ENCODE measurements at places on chromosomes 16 and 17.

- no peak for DNase-seq
Observed at GRCh38 chr16:27427538-27427937, 25.6 kb downstream of the IL21R start.

DNA sequence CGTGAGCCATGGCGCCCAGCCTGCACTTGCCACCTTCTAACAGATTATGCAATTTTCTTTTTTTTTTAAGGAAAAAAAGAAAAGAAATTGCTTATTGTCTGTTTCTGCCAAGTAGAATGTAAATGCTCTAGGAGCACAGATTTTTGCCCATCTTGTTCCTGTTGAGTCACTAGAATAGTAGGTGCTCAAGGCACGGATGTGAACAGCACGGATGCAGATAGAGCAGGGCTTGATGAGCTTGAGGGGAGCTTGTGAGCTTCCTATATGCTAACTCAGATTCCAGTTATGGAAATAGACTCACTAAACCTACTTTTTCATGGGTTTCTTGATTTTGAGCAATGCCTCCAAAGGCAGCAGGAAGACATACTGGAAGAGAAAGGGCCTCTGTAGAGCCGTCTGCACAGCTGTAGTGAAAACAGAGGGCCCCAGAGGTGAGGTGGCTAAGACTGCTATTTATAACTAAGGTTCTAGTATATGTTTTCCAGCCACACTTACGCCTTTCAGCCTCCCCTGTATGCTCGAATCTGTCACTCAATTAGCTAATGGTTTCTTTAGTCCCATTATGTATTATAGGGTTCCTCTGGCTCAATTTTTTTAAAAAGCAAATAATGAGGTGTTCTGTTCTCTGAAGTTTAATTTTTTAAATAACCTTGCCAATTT is 72.8 kb downstream of the WWP2 start:
- DNase-seq: no peak

DNA sequence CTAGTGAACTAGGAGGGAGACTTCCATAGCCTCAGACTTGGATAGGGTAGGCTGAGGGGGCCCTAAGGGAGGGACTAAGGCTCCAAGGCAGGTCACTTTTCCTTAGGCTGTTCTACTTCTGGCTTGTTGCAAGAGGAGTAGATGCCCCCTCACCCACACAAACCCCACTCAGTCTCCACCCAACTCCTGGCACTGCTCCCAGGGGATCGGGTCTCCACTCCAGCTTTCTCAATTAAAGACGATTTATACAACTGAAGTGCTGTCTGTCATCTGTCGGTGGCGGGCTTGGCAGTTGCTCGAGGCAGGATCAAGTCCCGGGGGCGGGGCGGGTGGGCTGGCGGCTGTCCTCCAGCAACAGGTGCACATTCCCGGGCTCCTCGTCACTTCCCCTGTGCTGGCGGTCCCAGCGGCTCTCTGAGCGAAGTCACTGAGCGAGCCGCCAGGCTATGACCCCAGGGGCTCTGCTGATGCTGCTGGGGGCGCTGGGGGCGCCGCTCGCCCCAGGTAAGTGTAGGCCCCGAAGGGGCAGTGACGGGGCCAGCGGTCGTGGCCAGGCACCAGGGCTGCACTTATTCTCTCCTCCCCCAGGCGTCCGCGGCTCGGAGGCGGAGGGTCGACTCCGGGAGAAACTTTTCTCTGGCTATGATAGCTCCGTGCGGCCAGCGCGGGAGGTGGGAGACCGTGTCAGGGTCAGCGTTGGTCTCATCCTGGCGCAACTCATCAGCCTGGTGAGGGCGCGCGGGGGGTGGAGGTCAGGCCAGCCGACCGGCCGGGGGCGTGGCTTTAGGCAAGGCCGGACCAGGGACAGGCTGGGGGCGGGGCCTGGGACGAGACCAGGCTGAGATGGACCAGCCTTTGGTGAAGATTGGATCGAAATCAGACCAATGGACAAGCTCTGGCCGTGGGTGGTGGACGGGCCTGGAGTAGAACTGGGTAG is at the start of gene CHRNB1:
Gene CHRNB1, plus strand, starts transcription at position 380 of the 937 bp plus-strand sequence. Its CDS starts 67 bp downstream, at position 447.
- no peak for DNase-seq

GRCh38 chr16:83651871-83652270 is 155.9 kb upstream of the HSBP1 start:
- DNase-seq: no peak

GRCh38 chr17:13931111-13931526 is 138.2 kb upstream of the COX10 start:
- DNase-seq: peak; percentile 54

DNA sequence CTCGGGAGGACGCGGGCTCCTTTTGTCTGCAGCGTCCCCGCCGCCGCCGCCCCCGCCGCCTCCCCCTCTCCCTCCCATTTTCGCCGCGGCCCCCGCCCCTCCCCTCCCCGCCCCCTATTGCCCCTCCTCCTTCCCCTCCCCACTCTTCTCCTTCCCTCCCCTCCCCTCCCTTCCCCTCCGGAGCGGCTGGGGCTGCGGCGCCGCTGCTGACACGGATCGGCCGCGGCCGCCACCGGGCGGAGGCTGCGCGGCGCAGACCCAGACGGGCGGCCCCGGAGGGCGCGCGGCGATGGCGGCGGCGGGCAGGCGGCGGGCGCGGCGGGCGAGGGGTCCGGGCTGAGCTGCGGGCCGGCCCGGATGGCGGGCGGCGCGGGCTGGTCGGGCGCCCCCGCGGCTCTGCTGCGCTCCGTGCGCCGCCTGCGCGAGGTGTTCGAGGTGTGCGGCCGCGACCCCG is at the start of gene RAB11FIP4:
Gene RAB11FIP4, plus strand, starts transcription at position 180 of the 454 bp plus-strand sequence. Its CDS starts 178 bp downstream, at position 358.
- DNase-seq: peak; percentile 41

- DNase-seq: no peak
Observed at GRCh38 chr16:46774743-46775177, 26.6 kb upstream of the MYLK3 start.

DNA sequence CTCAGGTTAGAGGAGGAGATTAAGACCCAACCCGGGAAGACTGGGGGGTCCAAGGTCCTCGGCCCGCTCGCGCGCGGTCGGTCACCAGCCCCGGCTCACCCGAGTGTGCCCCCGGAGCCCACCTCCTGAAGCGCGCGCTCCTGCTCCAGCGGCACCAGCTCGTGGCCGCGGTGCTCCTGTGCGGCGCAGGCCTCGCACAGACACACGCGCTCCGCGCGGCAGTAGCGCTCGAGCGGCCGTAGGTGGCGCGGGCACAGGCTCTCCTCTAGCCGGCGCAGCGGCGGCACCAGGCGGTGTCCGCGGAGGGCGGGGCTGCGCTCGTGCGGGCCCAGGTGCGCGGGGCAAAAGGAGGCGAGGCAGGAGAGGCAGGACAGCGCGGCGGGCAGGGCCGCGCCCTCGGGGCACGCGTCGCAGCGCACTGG is 618 bp downstream of the TRIM47 start:
- peak; percentile 58 for DNase-seq

DNA sequence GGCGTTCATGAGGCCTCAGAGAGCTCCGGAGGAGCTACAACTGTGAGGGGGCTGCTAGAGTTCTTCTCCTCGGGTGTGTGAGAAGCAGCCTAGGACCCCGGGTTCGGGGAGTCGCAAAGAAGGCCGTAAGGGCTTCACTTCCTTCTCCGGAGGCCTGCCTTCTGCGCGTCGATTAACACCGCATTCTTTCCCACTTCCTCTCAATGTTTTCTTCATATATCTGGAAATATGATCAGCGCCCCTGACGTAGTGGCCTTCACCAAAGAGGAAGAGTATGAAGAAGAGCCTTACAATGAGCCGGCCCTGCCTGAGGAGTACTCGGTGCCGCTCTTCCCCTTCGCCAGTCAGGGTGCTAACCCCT is 449 bp downstream of the SMCR8 start:
- DNase-seq: no peak

DNA sequence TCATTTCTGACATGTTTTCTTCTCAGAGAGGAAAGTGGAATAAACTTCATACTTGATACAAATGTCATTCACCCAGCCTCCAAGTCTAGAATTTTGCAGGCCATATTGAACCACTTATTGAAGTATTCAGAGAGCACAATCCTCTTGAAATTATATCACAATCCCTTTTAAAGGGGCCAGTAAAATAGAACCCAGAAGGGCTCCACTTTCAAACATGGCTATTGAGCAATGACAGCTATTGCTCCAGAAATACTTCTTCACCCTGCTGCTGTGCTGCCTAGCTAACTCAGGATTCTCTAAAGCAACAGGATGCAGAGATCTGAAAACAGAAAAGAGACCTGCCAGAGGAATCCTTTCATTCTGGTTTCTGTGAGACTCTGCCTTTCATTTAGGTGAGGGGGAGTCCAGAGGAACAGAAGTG is 275.0 kb upstream of the CDH5 start:
- peak; percentile 58 for DNase-seq

DNA sequence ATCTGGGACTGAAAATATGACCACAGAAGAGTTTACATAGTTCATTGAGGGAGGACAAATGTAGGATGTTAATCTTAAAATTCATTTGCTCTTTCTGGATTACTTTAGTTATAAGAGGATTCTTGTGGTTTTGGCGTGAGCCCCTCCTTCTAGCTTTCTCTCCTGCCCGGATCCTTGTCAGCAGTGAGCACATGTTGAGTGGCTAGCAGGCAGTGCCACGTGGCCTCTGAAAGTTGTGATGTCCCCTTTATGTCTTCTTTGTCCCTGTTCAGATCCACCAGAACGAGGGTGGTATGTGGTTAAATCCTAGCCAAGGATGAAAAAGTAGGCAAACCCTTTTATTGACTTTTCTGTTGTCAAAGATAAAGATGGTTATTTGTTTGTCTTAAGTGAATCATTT is 83.8 kb downstream of the GNAO1 start:
- peak; percentile 52 for DNase-seq

DNA sequence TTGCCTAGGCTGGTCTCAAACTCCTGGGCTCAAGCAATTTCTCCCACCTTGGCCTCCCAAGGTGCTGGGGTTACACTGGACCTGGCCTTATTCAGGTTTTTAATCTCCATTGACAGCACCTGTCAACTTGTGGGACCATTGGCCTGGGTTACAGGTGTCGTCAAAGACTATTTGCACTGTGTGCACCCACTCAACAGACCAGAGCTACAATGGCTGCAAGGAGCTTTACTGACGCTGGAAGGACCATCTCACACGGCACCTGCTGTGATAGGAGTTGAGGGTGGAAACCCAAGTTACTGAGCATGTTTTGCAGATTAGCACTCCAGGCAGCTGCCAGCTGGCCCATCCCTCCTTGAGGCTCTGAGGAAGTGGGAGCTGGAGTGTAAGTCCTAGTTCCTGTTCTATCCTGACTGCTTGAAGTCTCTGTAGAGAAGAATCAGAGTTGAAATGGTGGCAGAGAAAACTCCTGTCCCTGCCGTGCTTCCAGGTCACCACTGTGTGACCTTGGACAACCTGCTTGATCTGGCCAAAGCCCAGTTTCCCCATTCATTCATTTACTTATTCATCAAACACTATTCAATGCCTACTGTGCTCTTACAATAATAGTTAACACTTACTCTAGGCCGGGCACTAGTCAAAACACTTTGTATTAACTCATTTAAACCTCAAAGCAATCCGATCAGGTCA is 42.4 kb upstream of the LONP2 start:
- DNase-seq: no peak

DNA sequence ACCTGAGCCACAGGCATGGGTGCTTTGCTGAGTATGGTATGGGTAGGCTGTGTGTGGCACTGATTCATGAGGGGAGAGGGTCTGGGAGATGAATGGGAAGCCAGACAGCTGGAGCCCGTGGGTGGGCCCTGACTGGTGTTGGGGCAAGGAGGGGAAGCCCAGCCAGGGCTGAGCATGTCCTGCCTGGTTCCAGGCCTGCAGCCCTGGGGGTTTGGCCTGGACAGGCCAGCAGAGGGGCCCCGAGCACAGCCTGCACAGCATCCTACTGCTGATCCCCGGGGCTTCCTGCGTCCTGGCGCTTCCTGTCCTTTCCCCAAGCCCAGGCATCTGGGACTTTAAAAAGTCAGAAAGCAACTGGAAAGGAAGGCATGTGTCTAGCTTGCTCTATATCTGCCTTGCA is 4.6 kb upstream of the MVD start:
- DNase-seq: no peak

DNA sequence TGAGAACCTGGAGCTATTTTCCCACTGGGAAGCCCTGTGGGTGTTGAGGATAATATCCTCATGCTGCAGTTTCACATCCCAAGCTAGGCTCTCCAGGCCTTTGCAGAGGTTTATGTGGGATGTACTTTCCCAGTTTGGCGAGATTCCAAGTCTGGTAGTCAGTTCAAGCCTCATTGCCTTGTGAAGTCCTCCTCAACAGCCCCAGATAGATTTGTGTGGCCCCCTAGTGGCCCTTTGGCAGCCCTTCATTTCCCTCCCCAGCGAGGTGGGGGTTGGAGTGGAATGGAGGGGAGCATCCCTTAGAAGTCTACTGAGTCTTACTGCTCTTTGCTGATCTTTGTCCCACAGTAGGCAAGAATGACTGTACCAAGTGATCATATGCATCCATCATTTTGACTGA is 137.9 kb downstream of the CDH11 start:
- DNase-seq: peak; percentile 96

DNA sequence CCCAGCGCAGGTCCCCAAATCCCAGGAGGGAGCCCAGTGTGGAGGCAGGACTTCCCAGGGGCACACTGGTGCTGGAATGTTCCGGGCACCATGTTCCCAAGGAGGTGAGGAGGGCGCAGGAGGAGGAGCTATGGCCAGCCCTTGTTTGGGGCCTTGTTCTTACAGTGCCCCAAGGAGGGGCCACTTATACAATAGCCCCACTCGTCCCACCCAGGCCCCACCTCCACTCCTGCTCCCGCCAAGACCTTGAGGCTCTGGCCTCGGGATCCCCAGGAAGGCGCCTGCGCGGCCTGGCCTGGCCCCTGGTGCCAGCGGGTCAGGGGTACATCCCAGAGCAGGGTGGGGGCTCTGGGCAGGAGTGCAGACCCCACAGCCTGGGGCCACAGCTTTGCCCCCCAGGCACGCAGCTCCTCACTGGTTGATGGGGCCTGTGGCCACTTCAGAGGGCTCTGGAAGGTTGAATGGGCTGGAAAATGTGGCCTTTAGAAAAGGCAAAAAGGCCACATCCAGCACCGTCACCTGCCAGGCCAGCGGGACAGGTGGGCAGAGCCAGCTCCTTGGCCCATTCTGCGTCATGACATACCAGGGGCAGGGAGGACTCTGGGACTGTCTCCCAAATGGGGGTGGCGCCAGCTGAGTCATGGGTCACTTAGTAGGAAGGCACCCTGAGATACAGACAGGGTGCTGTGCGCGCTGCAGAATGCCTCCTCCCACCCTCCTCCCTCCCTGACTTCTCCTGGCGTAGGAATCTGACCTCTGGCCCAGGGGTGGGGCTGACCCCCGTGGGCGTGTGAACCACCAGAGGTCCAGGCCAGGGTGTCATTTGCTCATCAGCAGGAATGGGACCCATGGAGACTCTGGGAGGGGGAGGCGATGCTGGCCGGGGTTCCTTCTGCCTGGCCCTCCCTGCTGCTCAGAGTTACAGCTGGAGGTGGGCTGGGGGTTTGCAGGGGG is 32.3 kb upstream of the PVALEF start:
- no peak for DNase-seq

DNA sequence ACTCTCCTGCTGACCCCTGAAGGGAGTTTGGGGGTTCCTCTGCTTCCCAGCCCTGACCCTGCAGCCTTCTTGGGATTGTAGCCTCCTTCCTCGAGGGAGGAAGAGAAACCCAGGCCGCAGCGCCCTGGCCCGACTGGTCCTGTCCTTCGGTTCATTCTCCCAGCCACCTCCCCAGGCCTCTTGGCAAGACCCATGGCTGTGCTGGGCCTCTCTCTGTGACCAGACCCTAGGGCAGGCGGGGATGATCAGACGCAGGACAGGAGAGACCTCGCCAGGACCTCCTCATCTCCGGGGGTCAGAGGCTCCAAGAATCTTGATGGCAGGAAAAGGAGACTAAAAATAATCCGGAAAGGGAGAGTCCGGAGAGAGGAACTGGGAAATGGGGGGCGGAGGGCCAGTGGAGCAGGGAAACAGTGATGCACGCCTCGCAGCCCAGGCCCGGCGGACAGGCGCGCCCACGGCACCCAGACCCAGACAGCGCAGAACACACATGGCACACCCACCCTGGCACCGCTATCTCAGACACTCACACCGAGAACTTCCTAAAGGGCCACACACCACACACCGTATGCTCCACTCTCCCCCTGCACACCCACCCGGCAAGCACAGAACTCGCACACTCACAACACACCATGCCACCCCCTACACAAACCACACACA is 1.2 kb downstream of the ARHGEF15 start:
- no peak for DNase-seq
